ENCODE measurements at places on chromosomes 6 and 20.

DNA sequence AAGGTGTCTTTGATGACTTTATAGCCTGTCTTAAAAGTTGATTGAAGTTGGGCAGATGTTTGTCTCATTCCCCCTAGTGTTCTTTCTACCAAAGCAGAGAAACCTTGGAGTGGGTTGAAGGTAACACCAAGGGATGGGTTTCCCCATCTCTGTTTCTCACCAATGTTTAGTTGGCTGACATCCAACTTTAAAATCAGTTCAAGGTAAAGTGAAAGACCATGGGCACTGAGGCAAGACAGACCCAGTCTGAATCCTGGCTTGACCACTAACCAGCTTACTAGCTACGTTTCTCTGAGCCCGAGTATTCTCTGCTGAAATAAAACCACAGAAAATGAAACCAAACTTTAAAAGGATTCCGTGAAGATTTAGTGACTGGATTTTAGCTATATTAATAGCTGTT, 258.9 kb downstream of the KIF16B start:
- DNase-seq = no peak

DNA sequence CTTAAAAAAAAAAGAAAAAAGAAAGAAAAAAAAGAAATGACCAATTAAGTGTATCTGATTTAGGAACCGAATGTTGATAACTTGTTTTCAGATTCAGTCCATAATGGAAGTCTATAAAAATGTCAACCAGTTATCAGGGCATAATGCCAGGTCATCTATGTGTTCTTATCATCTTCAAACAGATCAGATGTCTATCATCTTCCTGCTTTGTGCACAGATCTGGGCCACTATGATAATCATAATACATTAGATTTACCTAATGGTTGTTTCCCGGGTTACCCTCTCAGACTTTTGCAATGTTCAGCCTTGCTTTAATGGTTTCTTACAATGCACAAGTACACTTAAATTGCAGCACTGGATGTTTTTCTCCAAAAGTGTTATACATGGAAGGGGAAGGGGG, 100.6 kb downstream of the NKAIN2 start:
- no peak for DNase-seq

GRCh38 chr6:166244353-166245045, 63.7 kb downstream of the PRR18 start:
- DNase-seq = no peak

DNA sequence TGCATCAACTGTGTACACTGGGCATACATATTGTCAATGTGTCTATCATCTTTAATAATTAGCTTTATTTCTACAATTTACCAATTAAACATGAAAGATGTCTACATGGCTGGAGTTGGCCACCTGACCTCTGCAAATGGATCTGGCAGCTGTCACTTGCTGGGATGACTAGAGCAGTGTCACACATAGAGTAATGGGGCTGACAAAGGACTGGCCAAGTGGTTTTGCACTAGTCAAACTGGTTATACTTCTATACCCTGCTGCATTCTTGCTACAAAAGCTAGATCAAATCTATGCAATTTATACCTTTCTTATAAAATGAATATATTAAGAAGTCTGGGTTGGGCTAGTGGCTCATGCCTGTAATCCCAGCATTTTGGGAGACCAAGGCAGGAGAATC, 99.3 kb downstream of the SESN1 start:
- DNase-seq = no peak

DNA sequence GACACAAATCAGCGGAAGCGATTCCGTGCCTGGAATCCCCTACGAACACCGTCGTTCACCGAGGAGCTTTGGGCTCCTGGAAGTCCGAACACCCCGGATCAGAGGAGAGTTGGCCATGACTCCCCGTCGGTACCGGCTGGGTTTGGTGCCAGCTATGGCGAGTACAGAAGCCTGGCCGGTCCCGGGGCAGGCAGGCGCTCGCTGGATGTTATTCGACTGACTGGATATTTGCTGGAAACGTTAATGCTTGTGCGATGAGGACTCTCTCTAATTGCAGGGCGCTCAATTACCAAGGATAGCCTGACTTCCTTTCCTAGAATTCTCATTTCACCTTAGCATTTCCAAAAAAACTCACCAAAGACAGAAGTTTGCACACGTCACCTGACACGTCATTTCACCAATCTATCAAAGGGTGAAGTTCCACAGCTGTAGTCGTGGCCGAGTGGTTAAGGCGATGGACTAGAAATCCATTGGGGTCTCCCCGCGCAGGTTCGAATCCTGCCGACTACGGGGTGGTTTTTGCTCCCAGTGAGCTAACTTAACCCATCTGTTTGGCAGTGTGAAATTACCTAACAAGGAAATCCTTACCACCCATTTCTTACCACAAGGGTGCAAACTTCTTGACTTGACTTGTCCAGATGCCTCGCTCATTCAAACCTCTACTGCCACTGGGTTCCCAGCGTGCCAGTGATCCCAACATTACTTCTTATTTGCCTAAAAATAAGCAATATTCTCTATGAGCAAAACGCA, 22.7 kb upstream of the ZNF184 start:
- DNase-seq = no peak

DNA sequence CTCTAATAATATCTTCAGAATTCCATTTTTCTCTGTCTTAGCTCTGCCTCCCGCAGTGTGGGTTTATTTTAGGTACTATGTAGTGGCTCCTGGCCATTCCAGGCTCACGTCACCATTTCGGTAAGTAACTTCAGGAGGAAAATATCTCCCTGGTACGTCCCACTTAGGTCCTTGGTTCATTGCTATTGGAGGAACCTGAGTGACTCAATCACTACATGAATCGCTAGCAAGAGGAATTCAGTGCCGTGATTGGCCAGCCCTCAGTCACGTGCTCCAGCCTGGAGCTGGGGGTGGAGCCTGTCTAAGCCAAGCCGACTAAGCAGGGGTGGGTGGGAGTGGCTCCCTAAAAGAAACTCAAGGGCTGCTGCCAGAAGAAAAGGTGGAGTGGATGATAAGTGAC, 67.3 kb upstream of the E2F3 start:
- no peak for DNase-seq
